IgD-negative memory B cell (primary cell): ENCODE measurements at places on chromosomes 7 and 10. TPM values are rescaled to one million over a fixed set of nuclear protein-coding genes. Genes with fewer than 3 reads are reported as not detected.

Gene GATA3
- 2.0 TPM for polyA plus RNA-seq

Gene TUBAL3
- polyA plus RNA-seq, result not detected

Gene LRRC18
- 0.58 TPM for polyA plus RNA-seq

Gene SFTPA1
- polyA plus RNA-seq, result not detected

Gene TEX36
- polyA plus RNA-seq, result not detected

Gene SIRT1
- polyA plus RNA-seq, result 21.6 TPM

Gene SCART1
- polyA plus RNA-seq, result not detected

Gene UPK3B
- polyA plus RNA-seq, result not detected

Gene ZNF804B
- not detected for polyA plus RNA-seq

Gene LOXL4
- 0.08 TPM for polyA plus RNA-seq

Gene LRIT1
- polyA plus RNA-seq, result not detected
